Upper lobe of left lung (tissue), 6 donors: ENCODE measurements at places on chromosomes 5 and 9. TPM values are rescaled to one million over a fixed set of nuclear protein-coding genes. Genes with fewer than 3 reads are reported as not detected.

Gene DRD1
- total RNA-seq, result not detected

DNA sequence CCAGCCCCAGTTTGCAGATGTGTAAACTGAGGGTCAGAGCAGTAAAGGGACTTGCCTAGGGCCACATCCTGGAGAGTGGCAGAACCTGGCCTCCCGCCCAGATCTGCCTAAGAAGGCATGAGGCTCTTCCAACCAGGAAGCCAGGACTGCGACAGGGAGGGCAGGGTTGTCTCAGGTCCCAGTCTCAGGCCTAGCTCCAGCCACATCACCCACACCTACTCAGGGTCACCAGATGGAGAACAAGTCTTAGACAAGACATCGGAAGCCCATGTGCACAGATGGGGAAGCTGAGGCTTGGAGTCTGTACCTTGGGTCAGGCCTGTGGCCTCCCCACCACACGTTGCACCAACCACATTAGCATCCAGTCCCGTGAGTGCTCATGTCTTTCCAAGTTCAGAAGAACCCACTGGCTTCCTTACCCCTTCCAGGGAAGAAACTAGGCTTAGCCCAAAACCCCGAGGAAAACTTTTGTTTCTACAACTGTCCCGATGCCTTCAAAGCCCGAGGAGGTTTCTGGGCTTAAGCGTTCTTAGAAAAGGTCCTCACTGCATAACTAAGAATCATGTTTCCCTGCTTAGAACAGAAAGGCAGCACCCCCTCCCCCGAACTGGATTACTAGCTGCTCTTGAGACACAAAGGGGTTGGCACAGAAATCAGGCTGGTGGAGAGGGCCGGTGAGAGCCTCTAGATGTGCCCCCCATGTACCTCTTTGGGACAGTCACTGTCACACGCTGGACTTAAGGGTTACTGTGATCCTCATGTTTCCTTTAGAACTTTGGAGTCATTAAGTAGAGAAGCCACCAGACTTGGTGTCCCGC, 2.2 kb downstream of the FAM78A start:
- no peaks in the 10 kb centered on the region for H3K36me3 ChIP-seq
- H3K4me1 ChIP-seq, result peaks cover 45% of the 10 kb centered on the region
- H3K4me3 ChIP-seq, result peak overlapping the region; percentile 86
- H3K27me3 ChIP-seq, result no peaks in the 10 kb centered on the region
- no peak for DNase-seq

Gene IFNK
- not detected for total RNA-seq

- no peak for DNase-seq
- no peak overlapping the region for H3K27ac ChIP-seq
- H3K4me3 ChIP-seq, result no peak overlapping the region
- no peaks in the 10 kb centered on the region for H3K36me3 ChIP-seq
- no peaks in the 10 kb centered on the region for H3K27me3 ChIP-seq
These were observed 9.7 kb downstream of the ANGPTL2 start for GRCh38 chr9:127112735-127113161.

DNA sequence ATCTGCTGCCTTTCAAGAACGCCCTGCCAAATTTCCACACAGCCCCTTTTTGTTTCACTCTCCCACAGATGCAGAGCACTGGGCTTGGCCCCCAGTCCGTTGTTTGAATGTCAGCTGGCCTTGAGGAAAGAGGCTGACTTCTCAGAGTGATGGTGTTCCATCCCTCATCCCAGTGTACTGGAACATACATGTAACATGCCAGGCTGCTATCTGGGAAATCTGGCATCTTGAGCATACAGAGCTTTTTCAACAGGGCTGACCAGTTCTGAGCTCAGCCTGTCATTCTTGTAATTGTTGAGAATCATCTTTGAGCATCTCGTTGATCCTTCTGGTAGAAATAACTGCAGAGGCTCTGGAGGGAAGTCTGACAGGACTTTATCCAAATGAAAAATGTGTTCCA, 2.8 kb downstream of the GALNT10 start:
- peaks cover 53% of the 10 kb centered on the region for H3K4me1 ChIP-seq
- DNase-seq, result no peak
- no peak overlapping the region for H3K27ac ChIP-seq
- H3K4me3 ChIP-seq, result no peak overlapping the region
- H3K36me3 ChIP-seq, result peaks cover 7% of the 10 kb centered on the region

DNA sequence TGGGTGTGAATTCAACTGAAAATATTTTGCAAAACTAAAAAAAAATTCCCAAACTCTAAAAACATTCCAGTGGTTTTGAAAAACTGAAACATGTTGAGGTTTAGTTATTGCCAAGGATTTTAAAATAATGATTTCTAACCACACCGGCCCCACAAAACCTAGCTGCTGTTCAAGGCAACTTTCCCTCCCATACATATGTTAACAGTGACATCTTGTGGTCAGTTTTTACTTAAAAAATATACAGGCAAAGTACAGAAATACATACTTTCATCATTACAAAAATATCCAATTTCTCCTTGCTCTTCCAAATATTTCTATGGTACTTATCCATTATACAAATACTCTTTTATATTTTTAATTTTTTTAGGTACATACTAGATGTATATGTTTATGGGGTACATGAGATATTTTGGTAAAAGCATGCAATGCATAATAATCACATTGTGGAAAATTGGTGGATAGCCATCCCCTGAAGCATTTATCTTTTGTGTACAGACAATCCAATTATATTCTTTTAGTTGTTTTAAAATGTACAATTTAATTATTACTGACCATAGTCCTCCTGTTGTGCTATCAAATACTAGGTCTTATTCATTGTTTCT, 34.4 kb upstream of the MRPS30 start:
- H3K4me1 ChIP-seq, result no peaks in the 10 kb centered on the region
- DNase-seq, result no peak
- H3K27me3 ChIP-seq, result no peaks in the 10 kb centered on the region
- H3K27ac ChIP-seq, result no peak overlapping the region

Gene IL33
- 60.6 TPM for total RNA-seq

GRCh38 chr5:124528838-124529237, 217.6 kb downstream of the ZNF608 start:
- no peak overlapping the region for H3K27ac ChIP-seq
- no peak for DNase-seq
- no peak overlapping the region for H3K4me3 ChIP-seq

Gene FBP1
- 67.1 TPM for total RNA-seq

Gene NAIP
- 38.9 TPM for total RNA-seq
